ENCODE measurements at places on chromosomes 1 and 21.

- no peak for DNase-seq
These were observed 124.7 kb downstream of the RYR2 start for GRCh38 chr1:237166593-237167101.

DNA sequence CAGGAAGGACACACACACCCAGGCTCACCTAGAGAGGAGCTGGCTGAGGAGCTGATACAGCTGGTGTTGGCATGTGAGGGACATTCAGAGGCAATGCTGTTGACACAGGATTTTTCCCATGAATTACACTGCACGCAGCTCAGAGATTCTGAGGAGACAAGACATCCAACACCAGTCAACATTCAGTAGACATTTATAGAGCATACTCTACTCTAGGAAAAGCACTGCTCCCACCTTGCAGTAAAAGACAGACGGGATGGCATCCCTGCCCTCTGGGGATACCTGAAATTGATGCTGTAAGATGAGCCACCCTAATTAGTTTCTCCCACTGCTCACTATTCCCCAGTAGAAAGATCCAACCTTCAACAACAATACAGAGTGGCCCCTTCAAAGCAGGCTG is 5.1 kb downstream of the LYPD8 start:
- DNase-seq = no peak

- no peak for DNase-seq
These were observed 6.5 kb upstream of the GLRX2 start for GRCh38 chr1:193111641-193112090.

GRCh38 chr21:33308586-33309490 is 15.9 kb upstream of the IFNAR1 start:
- DNase-seq = no peak

DNA sequence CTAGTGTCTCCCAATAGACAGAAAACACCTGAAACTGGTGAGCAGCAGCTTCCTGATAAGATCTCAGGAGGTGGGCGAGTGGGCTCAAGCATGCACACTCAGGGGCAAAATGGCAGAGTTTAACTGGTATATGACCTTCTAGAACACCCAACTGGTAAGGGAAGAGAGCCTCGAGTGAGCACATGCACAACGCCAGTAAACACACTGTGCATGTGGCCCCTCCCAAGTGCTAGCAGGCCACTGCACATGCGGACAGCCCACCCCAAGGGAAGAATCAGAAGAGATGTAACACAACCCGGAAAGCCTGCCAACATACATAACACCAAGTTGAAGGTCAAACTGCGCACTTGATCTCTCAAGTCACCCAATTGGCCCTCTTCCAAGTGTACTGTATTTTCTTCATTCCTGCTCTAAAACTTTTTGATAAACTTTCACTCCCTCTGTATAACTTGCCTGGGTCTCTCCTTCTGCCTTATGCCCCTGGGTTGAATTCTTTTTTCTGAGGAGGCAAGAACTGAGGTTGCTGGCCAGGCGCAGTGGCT is 138.2 kb downstream of the GLUL start:
- no peak for DNase-seq

DNA sequence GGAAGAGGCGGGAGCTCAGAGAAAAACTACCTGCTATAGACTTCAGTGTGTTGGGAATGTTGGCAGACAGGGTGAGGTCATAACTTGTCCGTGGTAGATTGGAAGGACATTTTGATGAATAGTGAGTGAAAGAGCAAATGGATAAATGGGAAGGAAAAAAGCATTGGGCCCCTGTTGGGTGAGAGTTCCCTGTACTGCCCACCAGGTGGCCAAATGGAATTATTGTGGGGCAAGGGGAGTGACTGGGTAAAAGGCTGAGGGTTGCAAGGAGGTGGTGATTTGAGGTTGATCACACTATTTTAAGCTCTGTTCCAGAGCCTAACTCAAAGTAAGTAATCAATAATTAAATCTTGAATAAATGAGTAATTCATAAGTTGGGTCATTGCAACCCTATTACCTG is 60.4 kb downstream of the MRPS6 start:
- DNase-seq = no peak

DNA sequence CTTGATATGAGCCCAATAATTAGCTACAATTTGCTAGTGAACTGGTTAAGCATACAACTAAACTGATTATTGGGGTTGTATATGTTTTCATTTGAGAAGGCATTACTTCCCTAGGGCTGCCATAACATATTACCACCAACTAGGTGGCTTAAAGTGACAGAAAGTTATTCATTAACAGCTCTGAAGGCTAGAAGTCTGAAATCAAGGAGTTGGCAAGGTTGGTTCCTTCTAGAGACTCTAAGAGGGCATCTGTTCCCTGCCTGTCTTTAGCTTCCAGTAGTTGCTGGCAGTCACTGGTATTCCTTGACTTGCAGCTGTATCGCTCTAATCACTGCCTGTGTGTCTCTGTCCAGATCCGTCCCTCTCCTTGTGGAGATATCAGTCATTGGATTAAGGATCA is 86.3 kb downstream of the LHX9 start:
- no peak for DNase-seq

- no peak for DNase-seq
These were observed 2.1 kb downstream of the GNAT2 start for GRCh38 chr1:109617291-109617801.

GRCh38 chr1:34188418-34188817 is 11.7 kb downstream of the C1orf94 start:
- DNase-seq = no peak

DNA sequence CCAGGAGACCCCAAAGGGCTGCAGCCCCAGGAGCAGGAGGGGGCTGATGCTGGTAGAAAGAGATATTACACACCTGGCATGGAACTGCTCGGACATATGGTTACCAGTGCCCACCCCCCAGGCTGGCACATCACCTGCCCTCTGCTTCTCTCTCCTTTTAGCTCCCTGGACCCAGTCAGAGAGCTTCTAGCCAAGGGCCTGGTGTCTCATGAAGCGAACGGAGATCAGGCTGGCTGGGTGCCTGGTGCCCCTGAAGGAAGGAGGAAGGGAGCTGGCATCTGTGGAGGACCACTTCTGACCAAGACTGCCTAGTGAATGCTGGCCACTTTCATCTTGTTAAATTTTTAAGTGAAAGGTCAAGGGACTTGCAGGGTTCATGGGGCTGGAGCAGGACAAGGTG is 53.1 kb downstream of the FOXO6 start:
- DNase-seq = no peak

GRCh38 chr1:56566061-56566744 is 13.2 kb downstream of the PLPP3 start:
- no peak for DNase-seq

- DNase-seq = no peak
These were observed 14.4 kb upstream of the NOS1AP start for GRCh38 chr1:162055062-162055461.

DNA sequence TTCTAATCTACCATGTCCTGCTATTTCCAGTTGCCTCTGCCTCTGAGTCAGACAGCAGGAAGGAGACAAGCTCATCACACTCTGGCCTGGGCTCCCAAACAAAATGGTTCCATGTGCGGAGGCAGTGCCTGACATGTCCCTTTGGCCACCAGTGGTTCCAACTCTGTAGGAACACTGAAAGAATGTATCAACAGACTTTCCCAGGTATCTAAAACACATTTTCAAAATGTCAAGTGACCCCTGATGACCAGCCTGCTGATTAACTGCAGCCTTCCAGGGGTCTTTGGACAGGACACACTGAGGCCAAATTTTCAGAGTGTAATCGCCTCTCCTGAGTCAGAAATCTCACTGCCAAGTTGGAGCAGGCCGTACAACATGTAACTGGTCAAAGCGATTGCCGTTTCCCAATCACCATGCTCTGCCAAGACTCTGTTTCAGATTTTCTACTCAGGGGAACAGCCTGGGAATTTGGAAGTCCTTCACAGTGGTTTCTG is 172.7 kb downstream of the TPR start:
- no peak for DNase-seq

GRCh38 chr1:89605692-89606091 is 27.2 kb upstream of the LRRC8C start:
- no peak for DNase-seq

DNA sequence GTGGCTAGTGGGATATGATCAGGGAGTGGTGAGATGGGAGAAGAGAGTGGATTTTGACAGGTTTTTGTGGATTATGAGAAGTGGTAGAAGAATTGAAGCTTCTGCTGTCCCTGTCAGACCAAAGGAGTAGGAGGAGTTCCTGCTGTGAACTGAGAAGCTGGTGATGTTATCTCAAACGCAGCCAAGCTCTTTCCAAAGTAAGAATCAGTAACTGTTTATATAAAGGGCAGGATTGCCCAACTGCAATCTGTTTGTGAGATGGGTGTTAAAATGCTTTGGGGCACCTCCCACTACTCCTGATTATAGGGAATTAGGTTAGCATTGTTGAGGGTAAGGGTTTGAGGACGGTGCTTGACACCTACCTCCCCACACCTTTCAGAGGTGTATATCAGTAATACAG is 60.5 kb upstream of the USP25 start:
- no peak for DNase-seq

DNA sequence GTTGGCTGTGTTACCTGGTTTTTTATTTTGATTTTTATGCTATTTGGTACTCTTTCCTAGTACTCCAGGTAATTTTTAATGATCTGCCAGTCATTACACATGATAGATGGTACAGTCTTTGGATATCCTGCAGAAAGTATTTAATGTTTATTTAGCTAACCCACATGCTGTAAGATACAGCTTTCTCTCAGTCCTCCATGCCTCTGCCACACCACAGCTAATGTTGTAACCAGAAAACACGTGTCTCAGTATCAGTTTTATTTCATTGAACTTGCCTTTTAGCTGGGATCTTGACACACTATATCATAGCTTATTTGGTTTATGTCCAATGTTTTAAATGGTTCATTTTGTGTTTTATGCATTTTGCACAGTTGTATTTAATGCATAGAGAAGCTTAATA is 1648.4 kb downstream of the KCNT2 start:
- DNase-seq = no peak

DNA sequence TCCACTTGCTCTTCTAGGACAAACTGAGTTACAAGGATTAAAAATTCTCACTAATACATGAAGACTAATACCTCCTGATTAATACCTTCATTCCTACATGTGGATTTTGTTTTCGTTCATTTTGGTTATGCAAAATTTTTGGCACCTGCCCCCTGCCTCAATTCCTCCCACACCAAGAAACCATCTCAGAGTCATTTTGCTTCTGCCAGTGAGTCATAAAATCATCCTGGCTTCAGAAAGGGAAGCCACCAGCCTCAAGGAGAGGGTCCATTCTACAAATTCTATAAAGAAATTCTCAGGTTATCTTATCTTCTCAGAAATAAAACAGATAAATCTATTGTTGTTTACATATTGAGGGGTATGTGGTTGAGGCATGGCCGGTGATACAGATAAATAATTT is 103.2 kb upstream of the COA6 start:
- DNase-seq = no peak

DNA sequence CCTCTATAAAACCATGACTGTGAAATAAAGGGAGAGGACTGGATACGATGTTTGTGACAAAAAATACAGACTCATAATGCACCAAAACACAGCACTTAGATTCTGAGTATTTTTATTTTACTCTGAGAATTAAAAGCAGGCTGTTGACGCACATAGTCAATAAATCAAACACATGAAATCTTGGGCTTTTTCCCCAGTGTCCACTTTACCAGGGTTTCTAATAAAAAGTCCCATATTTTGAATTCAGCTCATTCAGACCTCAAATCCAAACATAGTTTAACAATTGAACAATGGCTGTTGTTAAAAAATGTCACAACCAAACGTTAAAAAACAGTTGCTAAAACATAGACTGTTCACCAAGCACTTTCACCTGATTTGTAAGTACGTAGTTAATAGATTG is 553.4 kb downstream of the LTN1 start:
- DNase-seq = no peak

- DNase-seq = no peak
These were observed 14.1 kb downstream of the ROR1 start for GRCh38 chr1:63787875-63788274.

GRCh38 chr1:1144122-1144842 is 28.4 kb upstream of the C1orf159 start:
- DNase-seq = no peak

DNA sequence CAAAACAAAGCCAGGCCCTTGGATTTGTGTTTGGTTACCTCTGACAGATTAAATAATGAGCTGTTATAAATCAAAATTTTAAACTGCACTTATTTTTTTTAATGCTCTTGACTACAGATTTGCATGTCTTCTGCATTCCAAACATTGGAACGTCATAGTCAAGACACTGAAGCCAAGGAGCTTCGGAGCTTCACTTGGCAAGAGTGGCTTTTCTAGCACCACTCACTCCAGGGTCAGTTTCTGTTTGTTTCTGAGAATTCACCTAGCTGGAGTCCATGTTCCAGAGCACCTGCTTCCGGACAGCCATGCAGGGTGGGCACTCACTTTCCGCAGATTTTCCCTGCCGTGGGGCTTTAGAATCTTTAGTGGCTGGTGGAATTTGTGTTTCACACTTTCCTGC is 202.9 kb downstream of the ZP4 start:
- no peak for DNase-seq

- DNase-seq = no peak
These were observed 36.1 kb downstream of the SLC45A1 start for GRCh38 chr1:8354038-8354437.

DNA sequence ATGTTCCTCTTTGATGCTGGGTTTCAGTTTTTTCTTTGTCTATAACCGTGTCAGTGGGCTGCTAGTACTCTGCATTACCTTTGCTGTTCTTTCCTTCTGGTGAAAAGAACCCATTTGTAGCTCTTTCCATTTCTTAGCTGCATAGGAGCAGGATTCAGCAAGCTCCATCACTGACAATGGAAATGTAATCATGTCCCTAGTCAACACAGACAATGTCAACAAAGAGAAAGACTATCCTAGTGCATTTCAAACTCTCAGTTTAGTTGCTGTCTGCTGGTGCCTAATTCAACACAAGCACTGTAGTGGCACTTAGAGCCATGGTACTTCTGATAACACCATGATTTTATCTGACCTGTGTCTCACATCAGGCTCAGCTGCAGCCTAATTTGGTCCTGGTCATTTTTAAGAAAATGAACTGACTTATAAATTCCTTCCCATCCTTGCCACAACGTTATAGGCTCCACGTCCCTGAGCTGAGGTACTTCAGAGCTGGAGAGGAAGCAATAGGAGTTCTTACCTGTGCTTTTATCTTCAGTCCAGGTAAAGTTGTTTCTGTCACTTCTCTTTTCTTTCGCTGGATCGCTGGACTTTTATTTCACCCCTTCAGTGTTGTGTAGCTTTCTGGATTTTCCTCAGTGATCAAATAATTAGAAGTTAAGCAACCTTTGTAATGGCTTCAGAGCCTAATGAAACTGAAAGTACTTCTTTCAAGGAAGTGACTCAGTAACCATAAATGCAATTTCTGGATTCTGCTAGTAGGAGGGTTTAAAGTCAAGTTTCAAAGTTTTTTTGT is at the start of gene GBP3:
Gene GBP3, minus strand, starts transcription at position 700 of the 793 bp plus-strand sequence. CDS start 2,145 bp downstream, outside the sequence.
- DNase-seq = no peak
